ENCODE measurements at places on chromosomes 12 and 14. TPM values are rescaled to one million over a fixed set of nuclear protein-coding genes. Genes with fewer than 3 reads are reported as not detected.
A peak's percentile ranks its signal among the peaks of the same experiment; 100 is the strongest.

DNA sequence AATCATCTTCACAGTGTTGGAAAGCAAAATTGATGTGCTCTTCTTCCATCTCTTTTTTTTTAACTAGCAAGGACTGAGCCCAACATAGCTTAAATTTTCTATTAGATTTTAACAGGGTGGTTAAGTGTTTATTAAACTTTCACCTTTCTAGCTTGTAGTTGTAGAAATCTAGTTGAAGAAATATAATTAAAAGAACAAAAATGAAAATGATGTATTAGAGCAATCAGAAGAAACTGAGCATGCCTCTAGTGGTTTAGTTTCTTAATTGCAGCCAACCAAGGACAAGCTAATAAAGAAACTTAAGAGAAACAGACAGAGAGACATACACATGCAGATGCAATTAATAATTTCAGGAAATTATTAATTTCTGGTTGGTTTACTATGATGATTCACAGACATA is 673.0 kb upstream of the LMO3 start:
- no peak for ATAC-seq

DNA sequence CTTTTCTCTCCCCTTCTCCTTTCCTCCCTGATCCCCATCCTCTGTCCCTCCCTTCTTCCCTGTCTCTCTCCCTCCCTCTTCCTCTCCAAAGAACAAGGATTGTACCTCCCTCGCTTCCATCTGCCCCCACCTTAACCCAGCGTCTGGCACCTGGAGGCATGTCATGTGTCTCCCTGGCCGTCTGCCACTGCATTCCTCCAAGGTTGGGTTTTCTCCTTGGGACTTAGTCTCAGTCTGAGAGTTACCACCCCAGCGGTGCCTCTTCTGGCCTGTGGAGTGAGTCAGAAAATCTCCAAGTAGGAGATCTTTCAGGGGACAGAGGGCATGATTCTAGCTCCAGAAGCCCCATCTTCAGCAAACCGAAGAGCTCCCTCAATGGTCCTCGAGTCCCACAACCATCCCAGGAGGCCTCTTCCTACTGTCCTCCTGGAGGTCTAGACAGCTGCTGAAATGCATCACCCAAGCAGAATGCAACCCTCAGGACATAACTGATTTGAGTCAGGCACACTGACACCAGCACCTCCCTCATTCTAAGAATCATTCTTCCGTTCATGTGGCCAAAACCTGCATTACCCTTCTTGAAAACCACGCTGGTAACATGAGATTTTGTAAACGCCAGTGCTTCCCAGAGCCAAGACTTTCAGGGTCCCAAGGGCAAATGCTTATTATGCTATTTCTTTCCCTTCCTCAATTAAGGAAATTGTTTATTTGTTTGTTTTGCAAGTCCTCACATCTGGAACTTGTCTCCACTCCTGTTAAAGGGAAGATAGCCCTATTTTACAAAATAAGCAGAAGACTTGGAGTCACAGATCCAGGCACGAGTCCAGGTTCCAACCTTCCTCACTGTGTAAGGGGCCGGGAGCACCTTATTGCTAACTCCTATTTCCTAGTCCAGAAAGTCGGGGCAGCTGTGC is 463.2 kb downstream of the BCL11B start:
- peak; percentile 15 for ATAC-seq

GRCh38 chr14:37241198-37241597 is 43.5 kb downstream of the MIPOL1 start:
- ATAC-seq = peak; percentile 72

GRCh38 chr12:63440048-63440447 is 228.2 kb downstream of the DPY19L2 start:
- ATAC-seq = no peak

- peak; percentile 63 for ATAC-seq
Observed at GRCh38 chr12:124804011-124804621, 59.5 kb downstream of the SCARB1 start.

DNA sequence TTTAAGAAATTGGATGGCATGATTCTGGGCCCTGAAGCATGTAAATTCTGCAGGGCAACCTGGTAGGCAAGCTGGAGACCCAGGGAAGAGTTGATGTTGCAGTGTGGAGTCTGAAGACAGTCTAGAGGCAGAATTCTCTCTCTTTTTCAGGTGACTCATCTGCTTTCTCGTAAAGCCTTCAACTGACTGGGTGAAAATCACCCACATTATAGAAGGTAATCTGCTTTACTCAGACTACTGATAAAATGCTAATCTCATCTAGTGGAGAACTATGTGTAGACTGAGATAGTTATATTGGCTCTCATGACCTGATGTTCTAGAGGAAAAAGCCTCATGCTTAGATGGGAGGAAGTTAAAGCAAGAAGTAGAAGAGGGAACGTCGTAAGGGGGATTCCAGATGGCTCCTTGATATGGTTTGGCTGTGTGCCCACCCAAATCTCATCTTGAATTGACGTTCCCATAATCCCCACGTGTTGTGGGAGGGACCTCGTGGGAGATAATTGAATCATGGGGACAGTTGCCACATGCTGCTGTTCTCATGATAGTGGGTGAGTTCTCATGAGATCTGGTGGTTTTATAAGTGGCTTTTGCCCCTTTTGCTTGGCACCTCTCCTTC is 723.8 kb downstream of the BCL11B start:
- ATAC-seq = no peak

- no peak for ATAC-seq
Observed at GRCh38 chr12:33596061-33596460, 156.4 kb upstream of the SYT10 start.

GUCY2C gene
- 0.20 TPM for total RNA-seq

POLR3B gene
- total RNA-seq = 9.4 TPM

TEDC1 gene
- 8.9 TPM for total RNA-seq

DYNC1H1 gene
- total RNA-seq = 250 TPM

LDHB gene
- total RNA-seq = 251 TPM

LRRC10 gene
- total RNA-seq = not detected

DIO3 gene
- total RNA-seq = 0.12 TPM
